ENCODE measurements at places on chromosomes 12 and 14.

- no peak for DNase-seq
Measured at GRCh38 chr12:7668171-7668570, 2.5 kb upstream of the APOBEC1 start.

DNA sequence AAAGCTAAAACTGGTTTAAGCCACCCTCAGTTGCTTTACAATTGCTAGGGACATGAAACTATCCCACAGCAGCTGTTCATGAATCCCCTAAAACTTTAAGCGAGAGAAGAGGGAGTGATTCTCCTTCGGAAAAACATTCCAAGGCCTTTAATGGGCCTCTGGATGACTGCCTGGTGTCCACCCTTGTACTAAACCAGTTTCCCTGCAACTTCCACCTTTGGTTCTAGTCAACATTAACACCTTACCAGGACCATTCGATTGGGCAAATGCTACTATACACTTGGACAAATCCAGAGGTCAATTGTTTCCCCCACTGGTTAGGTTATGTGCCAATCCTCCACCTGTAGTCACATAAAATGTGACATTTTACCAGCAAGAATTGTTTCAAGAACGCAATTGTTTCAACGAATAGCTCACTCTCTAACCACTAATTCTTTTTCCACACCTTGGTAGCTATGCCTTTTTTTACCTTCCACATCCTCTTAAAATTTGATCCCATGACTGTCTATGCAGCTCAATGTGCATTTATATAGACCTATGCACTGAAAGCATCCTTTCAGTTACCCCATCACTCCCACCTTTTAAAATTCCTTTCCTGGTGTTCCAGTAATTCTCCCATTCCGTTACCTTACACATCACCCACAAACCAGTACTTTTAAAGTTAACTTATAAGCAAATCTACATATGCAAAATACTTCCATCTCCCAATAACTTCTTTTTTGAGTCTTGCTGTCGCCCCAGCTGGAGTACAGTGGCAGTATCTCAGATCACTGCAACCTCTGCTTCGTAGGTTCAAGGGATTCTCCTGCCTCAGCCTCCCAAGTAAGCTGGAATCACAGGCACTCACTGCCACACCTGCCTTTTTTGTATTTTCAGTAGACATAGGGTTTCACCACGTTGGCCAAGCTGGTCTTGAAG, 3.6 kb downstream of the UBC start:
- DNase-seq: peak; percentile 11

- DNase-seq: no peak
Measured at GRCh38 chr12:130031041-130031440, 127.2 kb upstream of the TMEM132D start.

DNA sequence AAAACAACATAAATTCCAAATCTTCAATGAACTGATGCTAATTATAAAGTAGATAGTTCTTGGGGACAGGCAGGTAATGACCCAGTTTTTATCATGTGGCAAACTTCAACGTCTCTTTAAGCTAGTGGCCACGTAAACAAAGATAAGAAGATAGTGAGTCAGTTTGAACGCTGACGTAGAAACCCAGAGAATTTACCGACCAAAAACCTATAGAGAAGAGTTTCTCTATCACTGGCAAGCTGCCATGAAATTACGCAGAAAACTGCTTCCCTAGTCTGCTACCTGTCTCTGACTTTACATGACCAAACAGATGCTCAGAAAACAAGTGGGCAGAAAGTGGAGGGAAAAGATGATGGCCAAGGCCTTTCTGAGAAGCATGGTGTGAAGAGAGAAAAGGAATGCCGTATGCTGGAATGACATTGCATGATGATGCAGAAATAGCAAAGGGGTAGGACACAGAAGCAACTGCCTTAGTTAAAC, 136.3 kb downstream of the ITPR2 start:
- no peak for DNase-seq

- DNase-seq: no peak
Measured at GRCh38 chr12:121424624-121424975, 24.7 kb downstream of the RNF34 start.

GRCh38 chr12:123363390-123363739, 1.3 kb downstream of the SBNO1 start:
- no peak for DNase-seq

- DNase-seq: peak; percentile 47
Measured at GRCh38 chr14:68084256-68084655, 264.7 kb downstream of the RAD51B start.

DNA sequence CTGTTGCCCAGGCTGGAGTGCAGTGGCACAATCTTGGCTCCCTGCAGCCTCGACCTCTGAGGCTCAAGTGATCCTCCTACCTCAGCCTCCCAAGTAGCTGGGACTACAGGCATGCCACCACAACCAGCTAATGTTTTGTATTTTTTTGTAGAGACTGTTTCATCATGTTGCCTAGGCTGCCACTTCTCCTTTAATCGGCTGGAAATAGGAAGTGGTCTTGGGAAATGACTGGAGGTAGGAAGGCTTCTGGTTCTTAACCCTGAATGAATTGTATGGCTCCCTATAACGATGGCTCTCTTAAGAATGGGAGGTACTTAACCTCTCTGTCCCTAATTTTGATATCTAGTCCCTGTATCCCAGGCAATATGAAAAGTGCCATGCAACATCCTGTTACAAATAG, 113.9 kb upstream of the USP15 start:
- DNase-seq: no peak

- DNase-seq: no peak
Measured at GRCh38 chr14:67529947-67530935, 2.8 kb upstream of the PLEKHH1 start.

DNA sequence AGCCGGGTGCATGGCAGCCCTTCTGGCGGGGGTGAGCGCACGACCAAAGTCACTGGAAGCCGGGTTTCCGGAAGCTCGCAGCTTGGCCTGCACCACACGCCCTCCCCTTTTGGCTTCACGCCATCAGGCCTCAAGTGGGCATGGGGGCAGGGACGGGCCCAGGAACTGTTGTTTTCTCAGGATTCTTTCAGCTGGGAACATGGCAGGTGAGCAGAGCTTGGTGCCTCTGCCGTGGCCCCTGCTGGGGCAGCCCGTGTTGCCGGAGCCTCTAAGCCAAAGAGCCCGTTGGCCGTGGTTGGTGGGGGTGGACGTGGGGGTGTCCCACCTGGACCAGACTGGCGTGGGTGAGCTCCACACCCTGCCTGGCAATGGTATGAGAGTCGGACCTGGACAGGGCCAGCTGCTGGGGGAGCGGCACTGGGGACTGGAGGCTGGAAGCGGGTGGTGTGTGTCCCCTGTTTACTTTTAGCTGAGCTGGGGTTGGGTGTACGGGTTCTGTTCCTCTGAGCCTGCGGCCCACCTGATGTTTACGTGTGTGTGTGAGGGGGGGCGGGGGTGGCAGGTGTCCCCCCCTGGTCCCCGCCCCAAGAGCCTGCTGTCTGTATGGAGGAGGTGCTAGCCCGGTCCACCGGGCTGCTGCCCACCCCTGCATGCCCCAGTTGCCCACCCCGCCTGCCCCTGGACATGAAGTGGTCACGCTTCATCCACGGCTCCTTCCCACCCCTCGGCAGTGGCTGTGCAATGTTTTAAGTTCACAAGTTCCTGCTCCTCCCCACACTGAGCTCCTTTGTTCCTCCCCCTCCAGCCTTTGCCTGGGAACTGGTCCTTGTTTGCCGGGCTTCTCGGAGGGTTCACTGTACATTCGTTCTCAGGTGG, 28.7 kb upstream of the PLD4 start:
- no peak for DNase-seq

DNA sequence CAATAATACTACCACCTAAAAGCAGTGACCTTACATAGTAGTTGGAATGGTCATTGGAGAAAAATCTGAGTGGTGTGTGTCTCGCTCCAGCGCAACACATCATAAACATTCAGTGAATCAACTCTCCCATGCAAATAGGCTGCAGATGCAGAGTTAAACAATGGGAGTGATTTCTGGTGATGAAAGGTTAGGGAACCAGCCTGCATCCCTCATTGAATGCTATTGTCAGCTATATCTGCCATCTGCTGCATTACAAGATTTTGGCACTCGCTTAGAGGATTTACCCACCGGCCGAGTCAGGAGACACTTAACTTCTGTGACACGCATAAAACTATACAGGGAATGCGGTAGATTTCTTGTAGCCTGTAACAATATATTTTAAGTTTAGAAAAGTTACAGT, 900.9 kb downstream of the FLRT2 start:
- no peak for DNase-seq

- DNase-seq: no peak
Measured at GRCh38 chr14:97432586-97432985, 635.4 kb downstream of the VRK1 start.

GRCh38 chr12:41942354-41942753, 202.3 kb downstream of the GXYLT1 start:
- peak; percentile 27 for DNase-seq

DNA sequence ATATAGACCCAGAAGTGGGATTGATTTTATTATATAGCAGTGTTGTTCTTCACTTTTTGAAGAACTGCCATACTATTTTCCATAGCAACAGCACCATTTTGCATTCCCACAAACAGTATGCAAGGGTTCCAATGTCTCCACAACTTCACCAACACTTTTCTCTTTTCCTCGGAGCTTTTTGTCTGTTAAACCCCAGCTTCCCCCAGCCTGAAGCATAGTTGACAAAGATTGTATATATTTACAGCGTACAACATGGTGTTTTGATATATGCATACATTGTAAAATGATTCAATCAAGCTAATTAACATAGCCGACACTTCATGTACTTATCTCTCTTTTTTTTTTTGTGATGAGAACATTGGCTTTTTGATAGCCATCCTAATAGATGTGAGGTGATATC, 357.1 kb downstream of the APAF1 start:
- no peak for DNase-seq

DNA sequence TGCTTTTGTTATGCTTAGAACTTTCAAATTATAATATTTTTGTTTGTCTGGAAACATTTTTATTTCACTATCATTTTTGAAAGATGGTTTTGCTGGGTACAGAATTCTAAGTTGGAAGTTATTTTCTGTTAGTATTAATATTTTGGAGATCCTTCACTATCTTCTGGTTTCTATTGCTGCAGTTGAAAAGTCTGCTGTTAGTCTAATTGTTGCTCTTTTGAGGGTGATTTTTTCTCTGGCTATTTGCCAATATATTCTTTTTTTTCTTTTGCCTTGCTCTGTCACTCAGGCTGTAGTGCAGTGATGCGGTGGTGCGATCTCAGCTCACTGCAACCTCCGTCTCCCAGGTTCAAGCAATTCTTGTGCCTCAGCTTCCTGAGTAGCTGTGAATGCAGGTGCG, 28.2 kb upstream of the ARID2 start:
- DNase-seq: no peak

DNA sequence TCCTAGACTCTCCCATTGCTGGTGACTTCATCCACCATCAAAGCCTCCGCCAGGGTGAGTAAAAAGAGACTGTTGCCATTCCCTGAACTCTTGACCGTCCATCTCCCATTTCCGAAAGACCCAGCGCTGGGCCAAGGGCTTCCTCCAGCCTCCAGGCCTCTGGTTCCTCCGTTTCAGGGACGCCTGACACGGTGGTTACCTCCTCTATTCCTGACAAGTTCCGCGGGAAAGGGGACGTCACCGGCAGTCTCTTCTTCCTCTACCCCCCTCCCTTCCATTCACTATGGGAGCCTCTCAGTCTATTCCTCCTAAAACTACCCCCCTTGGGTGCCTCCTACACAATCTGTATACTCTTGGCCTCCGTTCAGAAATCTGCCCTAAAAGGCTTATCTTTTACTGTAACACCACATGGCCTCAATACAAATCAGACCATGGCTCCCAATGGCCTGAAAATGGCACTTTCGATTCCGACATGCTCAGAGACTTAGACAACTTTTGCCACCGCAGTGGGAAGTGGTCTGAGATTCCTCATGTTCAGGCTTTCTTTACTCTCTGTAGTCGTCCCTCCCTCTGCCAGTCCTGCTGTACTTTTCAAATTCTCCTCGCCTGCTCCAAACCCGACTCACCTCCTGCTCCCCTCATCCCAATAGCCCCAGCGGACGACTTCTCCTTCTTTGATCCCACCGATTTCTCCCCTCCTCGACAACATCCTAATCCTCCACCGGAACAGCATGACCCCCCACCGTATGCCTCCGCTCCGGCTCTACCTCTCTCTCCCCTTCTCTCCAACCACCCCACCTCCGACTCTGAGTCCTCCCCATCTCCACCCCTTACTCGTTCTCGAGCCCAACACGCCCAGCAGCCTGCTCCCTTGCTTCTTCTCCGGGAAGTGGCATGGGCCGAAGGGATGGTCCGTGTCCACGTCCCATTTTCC, 70.4 kb downstream of the MOK start:
- DNase-seq: no peak

DNA sequence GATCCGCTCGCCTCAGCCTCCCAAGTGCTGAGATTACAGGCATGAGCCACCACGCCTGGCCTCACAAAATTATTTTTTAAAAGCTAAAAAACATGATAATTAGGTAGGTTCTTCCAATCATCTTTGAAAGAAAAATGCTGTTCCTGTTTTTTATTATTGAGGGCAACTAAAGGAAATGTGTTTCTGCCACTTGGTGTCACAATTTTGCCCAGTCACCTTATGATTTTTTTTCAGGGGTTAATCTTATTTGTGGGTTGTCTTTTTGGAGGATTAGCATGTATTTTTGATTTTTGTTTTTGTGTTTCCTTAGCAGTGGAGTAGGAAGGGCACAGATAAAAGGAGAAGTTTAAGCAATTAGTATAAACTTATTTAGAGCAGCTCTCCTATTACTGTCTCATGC, 79.8 kb downstream of the PRORP start:
- DNase-seq: no peak

DNA sequence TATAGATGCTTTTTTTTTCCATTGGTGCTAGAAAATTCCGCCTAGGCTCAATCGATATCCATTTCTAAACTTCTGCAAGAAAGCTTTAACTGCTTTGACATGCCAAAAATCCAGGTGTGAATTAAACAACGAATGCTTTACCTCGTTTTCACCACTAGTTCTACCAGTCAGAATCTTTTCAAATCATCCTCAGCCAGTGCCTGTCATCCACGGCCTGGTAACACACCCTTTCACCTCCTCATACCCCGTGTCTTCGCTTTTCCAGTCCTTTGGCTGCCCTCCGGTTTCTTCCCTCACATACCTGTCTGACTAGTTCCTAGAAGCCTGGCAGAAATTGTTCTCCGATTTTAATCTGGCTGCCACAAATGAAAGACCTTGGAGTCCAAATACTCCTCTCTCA, 1.4 kb upstream of the PHC1 start:
- DNase-seq: peak; percentile 42

DNA sequence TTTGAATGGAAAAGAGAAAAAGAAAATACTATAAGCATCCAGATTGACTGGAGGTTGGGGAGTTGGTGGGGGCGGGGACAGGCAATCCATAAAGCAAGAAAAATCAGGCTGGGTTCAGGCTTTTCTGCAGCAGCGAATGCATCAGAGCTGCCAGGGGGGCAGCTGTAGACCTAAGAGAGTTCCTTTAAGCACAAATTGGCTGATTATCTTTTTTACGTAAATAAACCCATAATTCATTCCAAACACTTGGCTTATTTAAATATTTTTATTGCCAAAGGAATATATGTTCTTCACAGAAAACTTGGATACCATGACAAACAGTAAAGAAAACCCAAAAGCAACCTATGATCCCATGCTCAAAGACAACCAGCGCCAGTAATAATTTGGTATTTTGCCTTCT, 10.2 kb downstream of the BDKRB2 start:
- DNase-seq: no peak

Data from neural progenitor cell (in vitro differentiated cells).